ENCODE measurements at places on chromosomes 1 and 21. TPM values are rescaled to one million over a fixed set of nuclear protein-coding genes. Genes with fewer than 3 reads are reported as not detected.

NR0B2 gene
- total RNA-seq, result 10.3 TPM

GOLT1A gene
- 5.0 TPM for total RNA-seq

KCNE2 gene
- 0.55 TPM for total RNA-seq

NCDN gene
- total RNA-seq, result 25.3 TPM

SNRNP40 gene
- total RNA-seq, result 72.0 TPM

DNA sequence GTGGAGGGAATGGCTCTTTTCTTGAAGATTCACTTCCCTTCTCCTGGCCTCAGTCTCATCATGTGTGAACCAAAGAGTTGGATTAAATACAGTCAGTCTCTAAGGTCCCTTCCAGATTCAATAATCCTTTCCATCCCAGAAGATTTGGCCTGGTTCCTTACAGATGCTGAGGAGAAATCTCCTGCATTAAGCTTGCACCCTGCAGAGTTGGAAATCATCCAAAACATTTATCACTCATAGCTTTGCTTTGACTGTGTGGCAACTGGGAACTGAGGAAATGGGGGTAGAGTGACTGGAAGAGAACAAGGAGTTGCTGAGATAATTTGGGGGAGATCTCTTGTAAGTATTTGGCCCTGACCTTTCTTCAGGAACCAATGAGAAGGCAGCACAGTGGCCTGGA, 220.5 kb upstream of the SGIP1 start:
- H3K27ac ChIP-seq, result no peak overlapping the region
- no peaks in the 10 kb centered on the region for H3K36me3 ChIP-seq
- H3K27me3 ChIP-seq, result no peaks in the 10 kb centered on the region
- no peak overlapping the region for H3K4me3 ChIP-seq
- DNase-seq, result no peak

DNA sequence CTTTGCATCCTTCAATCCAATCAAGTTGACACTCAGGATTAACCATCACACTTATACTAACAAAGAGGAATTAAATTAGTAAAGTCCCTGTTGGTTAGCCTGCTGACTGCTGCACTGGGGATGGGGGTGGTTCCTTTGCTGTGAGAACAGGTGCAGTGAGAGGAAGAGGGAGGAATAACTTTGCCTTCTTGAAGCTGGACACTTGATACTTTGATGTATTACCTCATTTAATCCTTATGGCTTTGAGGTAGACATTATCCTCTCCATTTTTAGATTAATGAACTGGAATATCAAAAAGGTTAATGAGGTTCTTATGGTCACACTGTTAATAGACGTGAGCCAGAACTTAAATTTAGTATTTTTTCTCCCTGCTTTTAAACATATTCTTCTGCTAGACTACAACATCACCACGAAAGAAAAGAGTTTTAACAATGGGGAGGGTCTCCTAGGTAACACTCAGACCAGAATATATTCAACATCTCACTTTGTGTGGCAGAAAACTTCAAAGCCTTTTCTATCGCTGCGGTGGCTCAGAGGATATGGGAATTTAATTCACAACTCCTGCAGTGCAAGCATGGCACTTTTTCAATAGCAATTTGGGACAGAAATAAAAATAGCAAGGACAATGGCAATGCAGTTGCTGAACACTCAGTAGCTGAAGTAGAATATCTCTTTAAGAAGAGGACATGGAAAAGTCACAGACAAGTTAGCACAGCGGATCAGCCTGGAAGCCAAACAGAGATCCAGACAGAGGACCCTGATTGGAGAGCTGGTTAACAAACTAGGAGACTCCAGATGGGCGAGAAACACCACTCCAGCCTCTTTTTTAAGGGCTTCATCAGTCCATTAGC, 68.8 kb upstream of the DNAH14 start:
- H3K36me3 ChIP-seq, result no peaks in the 10 kb centered on the region
- no peak for DNase-seq
- no peak overlapping the region for H3K4me3 ChIP-seq
- no peak overlapping the region for H3K27ac ChIP-seq
- peaks cover 2% of the 10 kb centered on the region for H3K4me1 ChIP-seq

AGTRAP gene
- 34.2 TPM for total RNA-seq

DNA sequence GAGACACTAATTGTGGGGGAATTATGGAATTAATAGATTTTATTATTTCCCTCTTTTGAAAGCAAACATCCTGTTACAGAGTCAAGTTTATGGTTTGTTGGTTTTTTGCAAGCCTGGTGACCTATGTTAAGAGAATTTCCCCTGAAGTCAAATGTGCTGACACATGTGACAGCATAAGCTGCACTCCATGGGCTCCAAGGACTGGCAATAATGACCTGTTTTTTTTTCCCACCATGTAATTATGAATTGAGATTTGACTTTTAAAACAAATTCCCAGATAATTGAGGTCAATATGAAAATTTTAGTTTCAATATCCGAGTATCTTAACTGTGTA, 242.5 kb upstream of the SGIP1 start:
- peaks cover 2% of the 10 kb centered on the region for H3K4me1 ChIP-seq
- no peaks in the 10 kb centered on the region for H3K36me3 ChIP-seq
- no peak overlapping the region for H3K4me3 ChIP-seq
- no peak overlapping the region for H3K27ac ChIP-seq
- DNase-seq, result no peak

DNA sequence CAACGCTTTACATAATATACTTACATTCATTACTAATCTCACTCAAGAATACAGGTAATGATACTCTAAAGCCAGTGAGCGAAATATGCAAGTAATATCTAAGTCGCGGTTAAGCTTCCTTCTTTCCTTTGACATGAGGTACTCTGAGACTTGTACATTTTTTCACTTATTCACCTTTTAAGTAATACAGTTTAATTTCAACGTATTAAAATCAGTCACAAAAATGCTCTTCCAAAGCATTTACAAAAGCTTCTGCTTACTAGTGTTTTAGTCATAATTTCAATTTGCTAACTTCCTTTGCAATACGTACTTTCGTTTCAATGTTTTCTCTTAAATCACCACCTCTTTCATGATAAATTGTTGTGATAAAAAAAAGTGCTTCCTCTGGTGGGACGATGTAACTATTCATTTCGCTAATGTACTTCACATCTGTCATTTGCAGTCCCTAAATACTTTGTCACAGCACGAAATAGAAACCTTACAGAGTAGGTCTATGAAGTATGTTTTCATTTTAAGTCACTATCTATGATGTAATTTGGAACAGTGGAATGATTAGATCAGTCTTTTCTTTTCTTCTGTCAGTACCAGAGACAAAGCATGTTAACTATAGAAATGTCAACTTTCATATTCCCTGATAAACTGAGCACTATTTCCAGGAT, 34.0 kb upstream of the ADGRL4 start:
- H3K27ac ChIP-seq, result no peak overlapping the region
- no peak for DNase-seq
- H3K36me3 ChIP-seq, result no peaks in the 10 kb centered on the region
- peaks cover 4% of the 10 kb centered on the region for H3K4me1 ChIP-seq

OR2T29 gene
- not detected for total RNA-seq

MFAP2 gene
- total RNA-seq, result 170 TPM

SPATA1 gene
- total RNA-seq, result 2.5 TPM

DNA sequence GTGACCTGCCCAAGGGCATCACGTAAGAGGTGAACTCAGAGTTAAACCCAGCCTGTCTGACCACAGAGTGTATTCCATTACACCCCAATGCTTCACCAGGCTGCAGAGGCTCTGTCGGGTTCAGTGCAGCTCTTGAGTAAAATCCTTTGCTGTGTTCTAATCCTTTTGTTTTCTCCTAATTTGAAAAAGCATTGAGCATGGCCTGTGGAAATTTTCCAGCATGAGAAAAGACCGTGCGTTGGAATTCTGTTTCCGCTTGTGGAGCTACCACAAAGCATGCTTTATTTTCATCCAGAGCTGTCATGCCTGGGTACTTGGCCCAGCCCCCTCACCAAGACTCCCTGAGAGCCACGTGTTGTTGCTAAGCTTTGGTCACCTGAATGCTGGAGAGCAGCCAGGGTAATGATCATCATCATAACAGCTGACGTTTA, 317.6 kb downstream of the PRDM2 start:
- H3K4me3 ChIP-seq, result no peak overlapping the region
- H3K27ac ChIP-seq, result no peak overlapping the region
- no peaks in the 10 kb centered on the region for H3K4me1 ChIP-seq

DNA sequence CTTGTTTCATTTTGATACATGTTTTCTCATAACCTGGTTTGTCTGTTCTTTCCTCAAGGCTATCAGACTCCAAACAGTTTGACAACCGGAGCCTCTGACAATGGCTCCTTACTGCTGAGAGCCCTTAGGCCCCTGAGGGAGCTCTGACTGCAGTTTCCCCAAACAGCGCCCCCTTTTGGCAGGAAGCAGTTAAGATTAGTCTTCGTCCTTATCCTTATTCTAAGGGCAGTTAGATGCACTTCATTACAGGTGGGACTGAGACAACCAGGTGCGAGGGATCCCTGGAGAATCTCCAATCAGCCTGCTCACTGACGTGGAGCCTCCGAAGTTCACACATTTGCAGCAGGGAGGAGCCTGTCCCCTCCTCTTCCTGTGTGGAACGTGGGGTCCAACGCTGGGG, 393.1 kb downstream of the BRINP3 start:
- no peaks in the 10 kb centered on the region for H3K27me3 ChIP-seq
- no peaks in the 10 kb centered on the region for H3K4me1 ChIP-seq
- no peak overlapping the region for H3K27ac ChIP-seq
- no peaks in the 10 kb centered on the region for H3K36me3 ChIP-seq
- H3K4me3 ChIP-seq, result no peak overlapping the region

DNA sequence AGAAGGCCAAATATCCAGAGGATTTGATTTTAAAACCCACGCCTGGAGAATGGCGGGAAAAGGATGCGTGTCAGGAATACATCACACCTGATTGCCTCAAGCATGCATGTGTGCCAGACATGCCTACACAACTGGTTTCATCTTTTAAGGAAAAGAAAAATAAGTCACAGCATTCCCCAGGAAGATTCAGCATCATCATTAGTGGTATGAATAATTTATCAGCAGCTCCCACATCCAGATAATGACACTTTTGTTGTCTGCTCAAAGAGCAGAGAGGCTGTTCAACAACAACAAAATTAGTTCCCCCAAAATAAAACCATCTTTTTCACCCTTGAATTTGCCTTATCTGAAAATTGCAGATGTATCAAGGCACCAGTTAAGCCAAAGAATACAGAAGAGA, 328.6 kb upstream of the C1orf87 start:
- H3K4me3 ChIP-seq, result no peak overlapping the region
- no peaks in the 10 kb centered on the region for H3K4me1 ChIP-seq
- H3K27ac ChIP-seq, result no peak overlapping the region
- peaks cover 3% of the 10 kb centered on the region for H3K27me3 ChIP-seq
- no peaks in the 10 kb centered on the region for H3K36me3 ChIP-seq

DNA sequence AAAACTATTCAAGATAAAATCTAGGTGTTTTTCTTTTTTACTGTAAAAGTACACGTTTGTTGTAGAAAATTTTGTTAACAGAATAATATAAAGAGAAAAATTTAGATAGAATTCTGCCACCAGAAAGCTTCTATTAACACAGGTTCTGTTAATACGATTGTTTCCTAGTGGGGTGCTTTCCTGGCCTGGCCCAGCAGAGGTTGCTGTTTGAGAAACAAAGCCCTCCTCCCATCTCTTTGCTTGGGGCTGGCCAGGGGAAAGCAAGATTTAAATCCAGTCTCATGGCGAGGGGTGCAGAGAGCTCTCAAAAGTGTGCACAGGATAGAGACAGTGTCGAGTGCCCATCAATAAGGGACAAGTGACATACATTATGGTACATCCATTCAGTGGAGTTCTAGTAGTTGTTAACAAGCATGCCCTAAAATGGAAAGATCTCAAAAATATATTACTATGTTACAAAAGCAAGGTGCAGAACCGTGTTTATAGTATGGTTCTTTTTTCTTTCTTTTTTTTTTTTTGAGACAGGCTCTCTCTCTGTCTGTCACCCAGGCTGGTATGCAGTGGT, 14.6 kb upstream of the ACBD3 start:
- no peak overlapping the region for H3K4me3 ChIP-seq
- H3K27ac ChIP-seq, result no peak overlapping the region
- DNase-seq, result no peak
- H3K36me3 ChIP-seq, result no peaks in the 10 kb centered on the region
- H3K4me1 ChIP-seq, result peaks cover 3% of the 10 kb centered on the region

DNA sequence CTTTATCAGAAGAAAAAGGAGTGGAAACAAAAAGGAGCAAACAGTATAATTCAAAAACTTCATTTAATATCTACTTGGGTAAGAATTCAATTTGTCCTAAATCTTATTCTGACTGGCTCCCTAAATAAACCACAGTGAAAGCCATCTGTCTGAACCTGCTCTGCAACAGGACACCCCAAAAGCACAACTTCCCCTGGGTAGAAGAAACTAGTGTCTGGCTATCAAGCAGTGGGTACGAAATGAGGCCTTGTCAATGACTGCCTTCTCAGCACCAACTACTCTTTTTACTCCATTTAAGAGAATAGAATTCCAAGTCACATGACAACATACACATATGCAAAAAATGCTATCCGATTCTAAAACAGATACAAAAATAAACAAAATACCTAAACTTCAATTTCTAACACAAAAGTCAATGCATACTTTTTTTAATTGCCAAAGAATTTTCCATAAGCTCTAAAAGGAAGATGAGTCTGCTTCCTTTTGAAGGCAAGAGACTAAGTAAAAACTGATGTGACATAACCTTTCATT, 206.8 kb downstream of the SLC45A1 start:
- H3K4me1 ChIP-seq, result peaks cover 21% of the 10 kb centered on the region
- no peaks in the 10 kb centered on the region for H3K27me3 ChIP-seq
- DNase-seq, result no peak
- H3K36me3 ChIP-seq, result peaks cover 21% of the 10 kb centered on the region
- H3K27ac ChIP-seq, result peak overlapping the region; percentile 23
- no peak overlapping the region for H3K4me3 ChIP-seq

DNA sequence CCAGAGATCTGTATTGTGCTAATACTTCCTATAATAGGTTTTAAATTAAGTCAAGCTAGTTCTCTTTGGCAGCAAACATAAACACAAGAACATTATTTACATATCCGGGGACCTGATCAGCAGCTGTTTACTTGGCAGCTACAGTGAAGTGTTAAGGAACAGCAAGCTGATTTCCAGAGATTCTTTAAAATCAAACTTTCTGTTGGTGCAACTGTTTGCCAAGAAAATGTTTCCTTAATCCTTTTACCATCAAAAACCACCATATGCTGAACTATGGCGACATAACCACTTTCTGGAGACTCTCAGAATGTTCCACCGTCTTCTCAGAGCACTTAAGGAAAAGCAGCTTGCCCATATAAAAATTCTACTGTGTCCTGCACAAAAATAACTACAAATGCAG, 107.0 kb upstream of the KRTAP19-8 start:
- peaks cover 11% of the 10 kb centered on the region for H3K36me3 ChIP-seq
- peak overlapping the region; percentile 45 for H3K27ac ChIP-seq
- H3K4me1 ChIP-seq, result peaks cover 15% of the 10 kb centered on the region
- DNase-seq, result no peak
- H3K27me3 ChIP-seq, result no peaks in the 10 kb centered on the region
- H3K4me3 ChIP-seq, result no peak overlapping the region

DNA sequence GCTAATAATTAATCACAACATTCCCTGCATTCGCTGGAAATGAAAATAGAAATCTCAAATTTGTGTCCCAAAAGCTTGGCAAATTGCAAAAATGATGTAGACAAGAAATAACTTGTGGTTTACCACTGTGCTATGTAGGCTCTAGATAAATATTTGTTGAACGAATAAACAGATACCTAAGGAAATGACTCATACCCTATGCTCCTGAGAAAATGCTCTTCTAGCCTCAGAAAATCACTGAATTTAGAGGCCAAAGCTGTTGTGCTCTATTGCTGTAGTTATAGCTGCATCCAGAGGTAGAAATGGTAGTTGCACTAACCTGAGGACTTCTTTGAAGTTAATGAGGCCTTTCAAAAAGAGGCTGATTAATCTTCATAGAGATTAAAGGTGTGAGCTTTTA, 142.0 kb upstream of the ZNHIT6 start:
- DNase-seq, result no peak
- H3K27me3 ChIP-seq, result no peaks in the 10 kb centered on the region
- H3K27ac ChIP-seq, result no peak overlapping the region
- no peak overlapping the region for H3K4me3 ChIP-seq
- peaks cover 7% of the 10 kb centered on the region for H3K4me1 ChIP-seq
- H3K36me3 ChIP-seq, result no peaks in the 10 kb centered on the region

MPZ gene
- total RNA-seq, result 4.5 TPM

TNFRSF4 gene
- total RNA-seq, result 0.33 TPM

CELA2A gene
- not detected for total RNA-seq

All from progenitor cell of endocrine pancreas (in vitro differentiated cells).